ENCODE measurements at places on chromosomes 5 and 9. TPM values are rescaled to one million over a fixed set of nuclear protein-coding genes. Genes with fewer than 3 reads are reported as not detected.

Gene SPRY4
- 19.4 TPM for total RNA-seq

Gene SLC6A7
- not detected for total RNA-seq

Gene FAT2
- total RNA-seq, result 0.14 TPM

Gene SUSD3
- not detected for total RNA-seq

Gene ITK
- 0.48 TPM for total RNA-seq

Gene MGAT4B
- 193 TPM for total RNA-seq

GRCh38 chr9:6897207-6897822, 139.5 kb downstream of the KDM4C start:
- no peak for DNase-seq
- peaks cover 3% of the 10 kb centered on the region for H3K36me3 ChIP-seq
- H3K4me3 ChIP-seq, result no peak overlapping the region

DNA sequence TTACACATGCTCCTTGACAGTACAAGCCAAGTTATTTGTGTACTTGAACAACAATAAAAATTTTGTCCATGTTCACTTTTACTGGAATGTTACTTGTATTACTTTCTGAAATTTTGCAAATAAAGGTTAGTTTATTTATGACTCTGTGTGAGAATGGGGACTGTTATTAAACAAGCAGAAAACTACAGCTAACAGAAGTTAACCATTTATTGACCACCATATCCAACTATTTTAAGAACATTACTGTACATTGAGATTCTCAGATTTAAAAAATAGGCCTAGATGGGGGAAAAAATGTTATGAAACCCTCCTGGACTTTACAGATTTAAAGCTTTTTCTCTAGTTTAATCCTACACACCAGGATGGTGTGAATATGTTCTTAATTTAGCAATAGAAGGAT, 1.8 kb downstream of the SLC25A51 start:
- H3K27me3 ChIP-seq, result no peaks in the 10 kb centered on the region
- peaks cover 3% of the 10 kb centered on the region for H3K36me3 ChIP-seq
- peak overlapping the region; percentile 92 for H3K4me3 ChIP-seq
- no peak overlapping the region for H3K27ac ChIP-seq

- H3K4me1 ChIP-seq, result peaks cover 10% of the 10 kb centered on the region
- H3K27ac ChIP-seq, result no peak overlapping the region
- no peaks in the 10 kb centered on the region for H3K36me3 ChIP-seq
These were observed 187.7 kb upstream of the KCNN2 start for GRCh38 chr5:114174131-114174530.

GRCh38 chr5:135847976-135848375, 13.5 kb downstream of the SLC25A48 start:
- no peaks in the 10 kb centered on the region for H3K27me3 ChIP-seq
- H3K36me3 ChIP-seq, result no peaks in the 10 kb centered on the region
- H3K4me3 ChIP-seq, result no peak overlapping the region
- H3K27ac ChIP-seq, result no peak overlapping the region
- DNase-seq, result no peak

DNA sequence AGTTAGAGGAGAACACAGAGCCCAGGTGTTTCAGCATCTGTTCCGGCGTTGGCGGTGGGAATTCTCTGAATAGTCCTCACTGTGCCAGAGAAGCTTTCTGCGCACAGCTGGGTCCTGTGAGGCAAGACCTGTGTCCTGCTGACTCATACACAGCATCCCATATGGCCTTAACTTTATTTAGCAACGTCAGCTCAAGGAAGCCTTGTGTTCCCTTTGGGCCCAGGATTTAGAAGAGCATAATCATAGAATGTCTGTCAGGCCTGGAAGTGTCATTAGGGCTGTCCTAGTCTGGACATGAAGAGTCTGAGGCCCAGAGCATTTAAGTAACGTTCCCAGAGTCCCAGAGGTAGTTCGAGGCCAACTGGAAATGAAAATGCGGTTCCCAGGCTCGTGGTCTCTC, 188.6 kb upstream of the DMRT1 start:
- H3K27ac ChIP-seq, result no peak overlapping the region
- no peaks in the 10 kb centered on the region for H3K27me3 ChIP-seq
- H3K36me3 ChIP-seq, result no peaks in the 10 kb centered on the region
- no peak for DNase-seq

GRCh38 chr5:112634796-112635195, 102.9 kb upstream of the APC start:
- H3K4me3 ChIP-seq, result no peak overlapping the region
- no peak overlapping the region for H3K27ac ChIP-seq
- H3K4me1 ChIP-seq, result no peaks in the 10 kb centered on the region
- no peak for DNase-seq

- no peak overlapping the region for H3K27ac ChIP-seq
- no peaks in the 10 kb centered on the region for H3K36me3 ChIP-seq
- H3K4me3 ChIP-seq, result no peak overlapping the region
- no peak for DNase-seq
- H3K27me3 ChIP-seq, result no peaks in the 10 kb centered on the region
These were observed 28.0 kb upstream of the NPR3 start for GRCh38 chr5:32683125-32683524.

- no peak overlapping the region for H3K4me3 ChIP-seq
- no peaks in the 10 kb centered on the region for H3K27me3 ChIP-seq
- H3K36me3 ChIP-seq, result no peaks in the 10 kb centered on the region
- H3K4me1 ChIP-seq, result no peaks in the 10 kb centered on the region
- no peak for DNase-seq
These were observed 14.7 kb upstream of the ARRDC3 start for GRCh38 chr5:91397791-91398190.

DNA sequence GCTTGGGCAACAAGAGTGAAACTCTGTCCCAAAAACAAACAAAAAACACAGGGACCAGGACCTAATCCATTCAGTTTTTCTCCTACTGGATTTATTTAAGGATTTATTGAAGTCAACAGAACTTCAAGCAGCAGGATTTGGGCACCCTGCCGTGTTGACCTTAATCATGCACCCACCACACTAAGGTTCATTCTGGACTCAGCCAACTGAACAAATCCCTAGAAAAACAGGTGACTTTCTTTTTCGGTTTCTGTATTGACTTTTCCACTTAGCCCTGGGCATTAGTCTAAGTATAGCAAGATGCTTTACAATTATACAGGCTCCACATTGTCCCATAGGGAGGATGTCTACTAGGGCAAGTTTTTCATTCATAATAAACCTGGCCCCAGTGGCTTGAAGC, 30.0 kb downstream of the ZNF131 start:
- peaks cover 3% of the 10 kb centered on the region for H3K36me3 ChIP-seq
- peaks cover 4% of the 10 kb centered on the region for H3K4me1 ChIP-seq
- DNase-seq, result no peak
- no peak overlapping the region for H3K4me3 ChIP-seq
- no peak overlapping the region for H3K27ac ChIP-seq
- no peaks in the 10 kb centered on the region for H3K27me3 ChIP-seq
